ENCODE measurements at places on chromosomes 5 and 9.

GRCh38 chr5:33944543-33945132 is 8.5 kb downstream of the RXFP3 start:
- no peak for DNase-seq

DNA sequence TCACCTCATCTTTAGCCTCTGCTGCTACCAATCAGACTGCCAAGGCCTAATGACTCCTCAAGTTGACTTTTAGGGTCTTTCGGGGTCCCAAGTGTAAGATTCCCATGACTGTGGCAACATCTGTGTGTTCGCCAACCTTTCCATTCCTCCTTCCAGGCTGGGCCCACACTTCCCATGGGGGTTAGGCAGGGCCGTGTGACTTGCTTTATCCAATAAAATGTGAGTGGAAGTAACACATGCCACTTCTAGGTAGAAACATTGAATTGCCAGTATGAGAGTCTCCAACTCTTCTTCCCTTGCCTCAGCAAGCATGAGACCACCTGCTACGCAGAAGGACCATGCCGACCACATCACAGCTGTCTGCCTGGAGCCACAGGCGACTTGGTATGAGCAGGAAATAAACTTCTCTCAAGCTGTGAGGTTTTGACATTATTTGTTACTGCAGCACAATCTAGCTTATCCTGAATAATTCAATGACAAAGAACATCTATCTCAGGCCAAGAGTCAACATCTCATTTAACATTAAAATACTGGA is 190.4 kb upstream of the IER5L start:
- no peak for DNase-seq

- DNase-seq: no peak
Measured at GRCh38 chr5:73363911-73364730, 84.5 kb downstream of the FOXD1 start.

GRCh38 chr9:112881331-112881730 is 9.3 kb downstream of the SLC46A2 start:
- DNase-seq: no peak

- no peak for DNase-seq
Measured at GRCh38 chr5:90866333-90866732, 307.7 kb downstream of the ADGRV1 start.

GRCh38 chr9:84061613-84062193 is 81.1 kb downstream of the RMI1 start:
- no peak for DNase-seq

- DNase-seq: no peak
Measured at GRCh38 chr9:8821910-8822666, 1022.5 kb upstream of the DMAC1 start.

DNA sequence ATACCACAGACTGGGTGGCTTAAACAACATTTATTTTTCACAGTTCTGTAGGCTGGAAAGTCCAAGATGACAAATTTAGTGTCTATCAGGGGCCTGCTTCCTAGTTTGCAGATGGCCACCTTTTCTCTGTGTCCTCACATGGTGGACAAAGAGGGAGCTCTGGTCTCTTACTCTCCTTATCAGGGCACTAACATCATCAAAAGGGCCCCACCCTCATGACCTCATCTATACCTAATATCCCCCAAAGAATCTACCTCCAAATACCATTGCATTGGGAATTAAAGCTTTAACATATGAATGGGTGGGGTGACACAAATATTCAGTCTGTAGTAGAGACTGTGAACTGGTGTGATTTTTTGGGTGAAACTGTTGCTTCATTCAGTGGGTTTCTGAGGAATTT is 78.1 kb downstream of the C7 start:
- DNase-seq: no peak

GRCh38 chr9:84357275-84357674 is 16.7 kb upstream of the SLC28A3 start:
- DNase-seq: no peak

DNA sequence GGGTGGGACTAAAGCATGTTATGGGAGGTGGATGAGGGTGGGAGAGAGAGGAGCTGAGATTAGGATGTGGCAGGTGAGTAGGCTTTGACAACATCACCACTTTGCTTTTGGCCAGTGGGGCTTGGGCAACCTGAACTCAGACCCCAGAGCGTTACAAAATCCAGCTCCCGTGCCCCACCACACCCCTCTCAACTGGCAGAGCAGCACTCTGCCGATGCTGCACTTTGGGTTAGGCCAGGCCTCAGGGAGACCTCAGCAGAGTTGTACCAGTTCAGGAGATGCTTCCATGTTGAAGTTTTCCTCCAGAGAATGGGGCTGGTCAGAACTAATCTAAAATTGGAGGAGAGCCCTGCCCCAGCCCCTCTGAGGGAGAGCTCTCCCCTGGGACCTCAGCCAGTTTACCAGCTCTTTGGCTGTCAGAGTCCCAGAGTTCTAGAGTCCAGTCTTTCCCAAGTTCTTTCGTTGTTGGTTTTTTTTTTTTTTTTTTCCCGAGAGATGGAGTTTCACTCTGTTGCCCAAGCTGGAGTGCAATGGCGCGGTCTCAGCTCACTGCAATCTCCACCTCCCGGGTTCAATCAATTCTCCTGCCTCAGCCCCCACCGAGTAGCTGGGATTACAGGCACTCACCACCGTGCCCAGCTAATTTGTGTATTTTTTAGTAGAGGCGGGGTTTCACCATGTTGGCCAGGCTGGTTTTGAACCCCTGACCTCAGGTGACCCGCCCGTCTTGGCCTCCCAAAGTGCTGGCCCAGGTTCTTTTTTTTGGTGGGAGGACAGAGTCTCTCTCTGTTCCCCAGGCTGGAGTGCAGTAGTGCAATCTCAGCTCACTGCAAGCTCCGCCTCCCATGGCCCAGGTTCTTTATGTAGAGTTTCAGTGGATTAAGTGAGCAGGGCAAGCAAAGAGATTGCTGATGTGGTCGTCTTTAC is 17.8 kb downstream of the NUDT2 start:
- no peak for DNase-seq

DNA sequence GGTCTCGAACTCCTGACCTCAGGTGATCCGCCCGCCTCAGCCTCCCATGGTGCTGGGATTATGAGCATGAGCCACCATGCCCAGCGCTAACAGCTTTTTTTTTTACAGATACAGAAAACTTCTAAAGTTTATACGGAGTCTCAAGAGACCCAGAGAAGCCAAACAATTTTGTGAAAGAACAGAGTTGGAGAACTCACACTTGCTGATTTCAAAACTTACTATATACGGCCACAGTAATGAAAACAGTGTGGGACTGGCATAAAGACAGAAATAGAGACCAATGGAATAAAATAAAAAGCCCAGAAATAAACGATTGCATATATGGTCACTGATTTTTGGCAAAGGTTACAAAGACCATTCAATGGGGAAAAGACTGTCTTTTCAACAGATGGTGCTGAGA is 85.6 kb upstream of the CACNA1B start:
- DNase-seq: no peak

GRCh38 chr5:146400201-146400600 is 46.9 kb upstream of the TCERG1 start:
- no peak for DNase-seq

GRCh38 chr9:92325991-92326500 is 293 bp downstream of the CENPP start:
- no peak for DNase-seq

GRCh38 chr5:152097128-152097527 is 172.5 kb upstream of the GLRA1 start:
- no peak for DNase-seq

GRCh38 chr5:141617128-141617527 is 1.7 kb downstream of the DIAPH1 start:
- DNase-seq: no peak

DNA sequence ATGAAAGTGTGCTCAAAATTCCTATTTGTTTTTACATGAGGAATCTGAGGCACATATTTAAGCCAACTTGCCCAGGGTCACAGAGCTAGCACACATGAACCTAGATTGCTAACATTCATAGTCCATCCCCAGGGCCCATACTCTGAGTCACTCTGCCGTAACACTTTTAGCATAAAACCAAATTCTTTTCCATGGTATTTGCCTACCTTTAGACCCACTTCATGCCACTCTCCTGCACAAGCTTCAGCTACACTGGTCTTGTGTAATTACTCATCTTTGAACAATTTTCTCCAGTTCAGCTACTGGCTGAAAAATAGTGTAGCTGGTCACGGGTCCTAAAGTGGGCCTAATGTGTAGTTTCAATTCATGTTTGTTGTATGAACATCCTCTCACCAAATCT is 200.7 kb downstream of the SLC12A2 start:
- DNase-seq: no peak

All from activated naive CD8-positive, alpha-beta T cell treated with anti-CD3 and anti-CD28 coated beads, Interleukin-2, amount 50 U/mL, for 24 hours (primary cell).